Fibroblast of the aortic adventitia (primary cell): ENCODE measurements at places on chromosomes 5 and 9.

GRCh38 chr5:6488021-6488420 lies 39.4 kb downstream of the UBE2QL1 start:
- no peak for DNase-seq

- no peak for DNase-seq
Measured at GRCh38 chr9:91212596-91213243, 149.0 kb downstream of the AUH start.

GRCh38 chr9:83526211-83526610 lies 12.0 kb downstream of the FRMD3 start:
- DNase-seq: no peak

DNA sequence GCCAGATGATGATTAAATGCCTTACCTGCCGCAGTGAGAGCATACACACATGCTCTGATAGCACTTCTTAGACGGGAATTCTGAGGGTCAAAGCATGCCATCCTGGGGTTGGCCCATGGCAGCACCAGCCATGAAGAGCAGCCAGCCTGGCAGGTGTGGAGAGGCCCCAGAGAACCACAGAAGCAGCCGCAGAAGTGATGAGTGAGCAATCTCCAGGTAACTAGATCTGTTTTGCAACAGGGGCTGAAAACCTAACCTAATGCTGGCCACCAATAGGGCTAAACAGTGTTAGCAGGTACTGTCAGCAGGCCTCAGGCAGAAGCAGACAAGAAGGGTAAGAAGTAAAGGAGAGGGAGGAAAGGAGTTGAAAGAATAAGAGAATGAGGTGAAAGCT lies 33.5 kb upstream of the HOMER1 start:
- no peak for DNase-seq

- peak; percentile 15 for DNase-seq
Measured at GRCh38 chr5:170126626-170127025, 20.9 kb downstream of the FOXI1 start.

DNA sequence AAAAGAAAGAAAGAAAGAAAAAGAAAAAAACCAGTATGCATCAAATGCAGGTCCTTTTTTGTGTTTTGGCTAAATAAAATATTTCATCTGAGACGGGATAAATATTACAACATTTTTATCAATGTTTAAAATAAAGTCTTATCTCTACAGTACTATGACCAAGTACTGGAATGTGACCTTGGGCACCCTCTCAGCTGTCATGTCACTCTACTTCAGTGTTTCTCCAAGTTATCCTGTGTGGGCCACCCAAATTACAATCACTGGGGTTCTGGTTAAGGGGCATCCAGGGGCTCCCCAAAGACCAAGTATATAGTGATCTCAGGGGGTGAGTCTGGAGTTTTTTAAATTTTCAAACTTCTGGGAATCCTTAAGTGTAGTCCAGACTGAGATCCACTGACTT lies 3.5 kb upstream of the PDZD2 start:
- no peak for DNase-seq

- DNase-seq: no peak
Measured at GRCh38 chr9:21904776-21905175, 89.4 kb downstream of the CDKN2A start.

GRCh38 chr5:777756-778161 lies 6.8 kb downstream of the ZDHHC11B start:
- no peak for DNase-seq

GRCh38 chr5:147930769-147931168 lies 24.4 kb upstream of the C5orf46 start:
- DNase-seq: no peak

DNA sequence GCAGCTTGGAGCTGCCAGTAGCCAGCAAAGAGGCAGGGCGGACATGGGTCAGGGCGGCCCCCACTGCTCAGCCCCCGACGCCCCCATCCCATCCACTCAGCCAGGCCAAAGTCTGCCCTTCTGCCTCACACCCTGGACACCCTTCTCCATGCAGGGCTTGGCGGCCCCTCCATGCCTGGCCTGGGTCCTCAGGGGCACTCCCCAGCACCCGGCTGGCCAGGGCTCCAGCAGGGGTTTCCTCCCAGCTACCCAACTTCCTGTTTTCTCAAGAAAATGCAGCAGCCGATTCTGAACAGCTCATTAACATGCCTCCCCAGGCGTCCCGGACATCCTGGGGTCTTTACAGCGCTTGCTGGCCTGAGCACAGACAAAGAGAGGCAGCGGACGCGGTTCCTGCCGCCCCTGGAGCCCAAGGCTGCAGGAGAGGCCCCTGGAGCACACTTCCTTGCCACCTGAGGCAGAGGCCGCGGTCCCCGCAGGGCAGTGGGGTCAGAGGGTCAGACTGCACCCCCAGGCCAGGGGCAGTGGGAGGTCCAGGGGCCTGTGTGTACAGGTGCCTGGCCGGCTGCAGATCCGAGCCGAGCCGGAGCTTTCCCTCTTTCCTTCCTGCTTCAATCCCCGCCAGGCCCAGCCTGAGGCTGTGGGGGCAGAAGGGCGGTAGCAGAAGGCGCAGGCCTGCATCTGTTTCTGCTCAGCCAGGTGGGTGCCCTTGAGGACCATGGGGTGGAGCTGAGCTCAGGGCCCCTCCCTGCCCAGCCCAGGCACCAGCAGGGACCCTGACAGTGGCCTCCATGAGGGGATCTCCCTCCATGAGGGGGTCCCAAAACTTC lies 18.7 kb upstream of the NRARP start:
- DNase-seq: no peak

DNA sequence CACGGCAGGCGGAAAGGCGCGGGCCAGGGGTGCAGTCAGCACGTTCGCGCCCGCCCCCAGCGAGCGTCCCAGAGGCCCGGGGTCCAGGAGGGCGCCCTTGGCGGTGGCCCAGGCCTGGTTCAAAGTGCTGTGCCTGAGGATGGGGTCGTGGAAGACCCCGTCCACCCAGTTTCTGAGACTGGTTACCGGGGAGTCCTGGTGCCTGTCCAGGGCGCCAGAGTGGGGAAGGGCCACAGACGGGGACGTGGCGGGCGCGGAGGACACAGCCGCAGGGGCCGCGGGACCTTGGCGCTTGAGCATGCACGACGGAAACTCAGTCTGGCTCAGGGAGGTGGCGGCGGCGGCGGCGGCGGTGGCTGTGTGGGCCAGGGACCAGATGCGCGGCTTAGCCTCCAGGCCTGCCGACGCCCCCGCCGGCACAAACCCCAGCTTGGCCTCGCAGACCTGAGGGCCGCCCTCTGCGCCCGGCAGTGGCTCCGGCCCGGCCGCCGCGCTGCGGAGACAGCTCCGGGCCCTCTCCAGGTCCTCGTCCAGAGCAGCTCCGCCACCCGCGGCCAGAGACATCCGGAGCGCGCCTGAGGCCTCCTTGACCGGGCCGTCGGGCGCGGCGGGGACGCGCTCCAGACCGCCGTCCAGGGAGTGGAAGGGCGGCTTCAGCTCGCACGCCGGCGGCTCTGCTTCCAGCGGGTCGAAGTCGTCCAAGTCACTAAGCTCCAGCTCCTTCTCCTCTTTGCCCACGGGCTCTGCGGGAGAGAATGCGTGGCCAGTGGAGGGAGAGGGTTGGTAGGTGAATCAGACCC lies 4.5 kb downstream of the IRX4 start:
- DNase-seq: no peak

GRCh38 chr5:40871177-40871576 lies 30.0 kb downstream of the CARD6 start:
- DNase-seq: peak; percentile 23

- DNase-seq: peak; percentile 73
Measured at GRCh38 chr5:59380350-59380951, 513.1 kb downstream of the PDE4D start.

DNA sequence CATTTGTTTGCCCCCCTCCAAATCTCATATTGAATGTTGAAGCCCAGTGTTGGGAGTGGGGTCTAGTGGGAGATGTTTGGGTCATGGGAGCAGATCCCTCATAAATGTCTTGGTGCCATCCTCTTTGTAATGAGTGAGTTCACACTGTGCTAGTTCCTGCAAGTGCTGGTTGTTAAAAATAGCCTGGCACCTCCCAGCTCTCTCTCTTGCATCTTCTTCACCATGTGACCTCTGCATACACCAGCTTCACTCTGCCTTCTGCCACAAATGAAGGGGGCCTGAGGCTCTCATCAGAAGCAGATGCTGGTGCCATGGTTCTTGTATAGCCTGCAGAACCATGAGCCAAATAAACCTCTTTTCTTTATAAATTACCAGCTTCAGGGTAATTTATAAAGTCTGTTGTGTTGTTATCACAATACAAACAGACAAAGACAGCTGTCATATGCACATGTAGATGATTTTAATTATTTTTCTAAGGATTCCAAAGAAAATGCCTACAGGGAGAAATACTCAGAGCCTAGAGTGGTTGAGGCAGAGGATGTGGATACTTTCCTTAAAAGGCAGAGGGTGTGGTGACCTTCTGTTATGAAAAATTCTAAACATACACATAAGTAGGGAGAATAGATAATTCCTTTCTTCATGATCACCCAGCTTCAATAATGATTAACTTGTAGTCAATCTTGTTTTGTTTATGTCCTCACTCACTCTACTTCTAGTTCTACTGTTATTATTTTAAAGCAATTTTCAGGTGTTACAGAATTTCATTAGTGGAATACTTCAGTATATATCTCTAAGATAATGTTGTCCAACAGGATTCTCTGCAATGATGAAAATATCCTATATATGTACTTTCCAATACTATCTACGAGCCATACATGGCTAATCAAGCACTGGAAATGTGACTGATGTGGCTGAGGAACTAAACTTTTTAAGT lies 75.1 kb upstream of the RANBP6 start:
- DNase-seq: no peak

DNA sequence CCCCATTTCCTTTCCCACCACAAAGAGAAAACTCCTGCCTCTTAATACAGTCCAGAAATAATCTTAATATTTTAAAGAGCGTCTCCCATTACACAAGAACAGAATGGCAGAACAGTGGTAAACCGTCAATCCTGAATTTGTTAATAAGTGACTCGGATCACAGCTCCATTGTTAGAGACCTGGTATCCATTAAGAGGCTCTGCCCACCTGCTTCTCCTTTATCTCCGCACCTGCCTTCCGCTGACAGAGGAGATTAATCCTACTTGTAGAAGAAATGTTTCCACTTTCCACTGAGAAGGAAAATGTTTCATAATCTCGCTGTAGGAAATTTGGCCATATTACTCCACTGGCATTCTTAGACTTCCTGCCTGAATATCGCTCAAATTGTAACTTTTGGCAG lies 1493.2 kb downstream of the MAT2B start:
- no peak for DNase-seq

- DNase-seq: no peak
Measured at GRCh38 chr5:162786234-162786633, 651.2 kb upstream of the CCNG1 start.

- no peak for DNase-seq
Measured at GRCh38 chr5:65171645-65172044, 310.1 kb downstream of the ADAMTS6 start.

DNA sequence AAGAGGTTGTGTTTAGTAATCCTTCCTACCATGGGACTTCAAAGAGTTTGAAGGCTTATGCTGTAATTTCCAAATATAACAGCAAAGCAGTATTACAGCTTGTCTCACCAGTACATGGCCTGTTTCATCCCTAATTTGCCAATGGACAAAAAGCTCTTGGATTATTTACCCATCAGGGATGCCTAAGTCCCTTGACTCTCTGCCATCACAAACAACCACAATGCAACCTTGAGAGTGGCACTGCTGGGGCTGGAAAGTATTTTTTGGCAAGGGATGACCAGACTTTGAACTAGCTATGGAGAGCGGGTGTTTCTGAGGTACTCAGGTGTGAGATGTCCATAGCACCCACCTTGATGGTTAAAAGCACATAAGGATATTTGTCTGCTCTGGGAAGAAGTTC lies 9.1 kb downstream of the MAMDC2 start:
- DNase-seq: no peak

GRCh38 chr9:70468291-70468690 lies 53.8 kb upstream of the KLF9 start:
- DNase-seq: no peak

DNA sequence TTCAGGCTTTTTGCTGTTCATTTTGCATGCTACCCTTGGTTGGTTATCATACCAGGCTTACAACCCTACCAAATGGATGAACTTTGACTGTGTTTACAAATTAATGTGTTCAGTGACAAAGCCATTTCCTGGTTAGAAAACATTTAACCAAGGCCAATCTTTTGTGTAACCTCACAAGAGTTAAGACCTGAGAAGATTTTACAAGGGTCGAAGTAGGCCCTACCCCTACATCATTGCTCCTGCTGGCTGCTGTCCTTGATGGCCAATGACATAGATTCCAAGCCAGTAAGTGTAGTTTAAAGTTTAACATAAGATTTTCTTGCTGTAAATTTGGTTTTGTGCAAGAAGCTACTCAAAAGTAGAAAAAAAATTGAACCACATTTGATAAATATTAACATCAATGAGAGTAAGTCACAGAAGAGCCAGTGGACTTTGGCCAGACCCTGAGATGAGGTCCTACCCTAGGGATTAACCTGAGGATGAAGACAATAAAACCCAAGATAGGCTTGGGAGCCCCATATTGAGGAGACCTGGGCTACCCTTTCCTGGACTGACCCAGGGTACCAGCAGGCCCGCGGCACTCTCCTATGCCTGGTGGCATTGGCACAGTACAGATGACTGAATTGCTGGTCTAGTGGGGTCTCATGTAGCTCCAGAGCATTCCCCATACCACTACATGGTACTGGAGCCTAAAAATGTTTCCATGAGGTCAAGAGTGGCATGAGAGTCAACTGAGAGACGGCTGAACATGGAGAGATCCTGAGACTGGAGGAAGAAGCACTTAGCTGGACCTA lies 8.3 kb downstream of the C1QTNF3 start:
- no peak for DNase-seq

GRCh38 chr5:1880377-1881025 lies 2.2 kb downstream of the IRX4 start:
- no peak for DNase-seq

- DNase-seq: no peak
Measured at GRCh38 chr5:50704730-50705129, 38.3 kb downstream of the PARP8 start.

GRCh38 chr5:67085616-67086015 lies 111.0 kb downstream of the CD180 start:
- DNase-seq: no peak

GRCh38 chr5:6251565-6252102 lies 126.7 kb downstream of the MED10 start:
- DNase-seq: no peak

- no peak for DNase-seq
Measured at GRCh38 chr5:172447646-172448365, 6.5 kb downstream of the SH3PXD2B start.

DNA sequence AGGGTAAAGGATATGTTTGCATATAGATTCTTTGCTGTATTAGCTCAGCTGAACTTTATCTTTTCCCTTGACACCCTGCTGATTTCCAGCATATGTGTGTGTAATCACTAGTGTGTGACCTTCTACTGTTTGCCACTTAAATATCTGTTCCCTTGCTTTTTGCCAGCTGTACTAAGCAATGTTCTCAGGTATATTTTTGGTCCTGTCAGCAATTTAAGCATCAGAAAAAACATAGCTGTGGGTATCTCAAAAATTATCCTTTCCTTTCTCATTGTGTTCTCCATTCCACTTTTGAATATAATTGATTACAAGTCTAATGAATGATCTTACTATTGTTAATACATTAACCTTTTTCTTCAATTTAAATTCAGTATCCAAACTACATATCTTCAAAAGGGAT lies 59.2 kb upstream of the CDH10 start:
- DNase-seq: no peak
